ENCODE measurements at places on chromosomes 6 and 20. TPM values are rescaled to one million over a fixed set of nuclear protein-coding genes. Genes with fewer than 3 reads are reported as not detected.
A peak's percentile ranks its signal among the peaks of the same experiment; 100 is the strongest.

ERVFRD-1 gene
- total RNA-seq: 0.12 TPM

OR2B6 gene
- total RNA-seq: not detected

- no peak overlapping the region for H3K27ac ChIP-seq
- no peaks in the 10 kb centered on the region for H3K4me1 ChIP-seq
- no peak overlapping the region for H3K4me3 ChIP-seq
- H3K27me3 ChIP-seq: no peaks in the 10 kb centered on the region
Measured at GRCh38 chr20:5184684-5185083, 57.9 kb downstream of the CDS2 start.

DNA sequence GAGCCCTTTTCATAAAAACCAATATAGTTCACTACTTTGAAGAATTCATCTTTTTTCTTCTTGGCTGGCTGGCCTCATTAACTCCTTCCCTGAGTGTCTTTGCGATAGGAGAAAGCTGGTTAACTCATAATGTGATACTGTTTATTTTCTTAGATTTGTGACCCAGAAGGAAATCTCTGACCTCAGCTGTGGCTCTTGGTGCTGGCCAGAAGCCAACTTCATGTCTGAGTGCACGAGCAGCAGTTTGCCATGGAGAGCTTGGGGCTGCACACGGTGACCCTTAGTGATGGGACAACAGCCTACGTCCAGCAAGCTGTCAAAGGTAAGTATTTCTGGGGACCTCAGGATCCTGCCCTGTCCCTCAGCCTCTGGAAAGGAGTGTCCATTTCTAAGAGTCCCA is 16.7 kb upstream of the DEF6 start:
- no peaks in the 10 kb centered on the region for H3K4me1 ChIP-seq
- no peaks in the 10 kb centered on the region for H3K36me3 ChIP-seq
- H3K27me3 ChIP-seq: no peaks in the 10 kb centered on the region
- no peak overlapping the region for H3K4me3 ChIP-seq
- H3K27ac ChIP-seq: no peak overlapping the region

SLC32A1 gene
- total RNA-seq: not detected

BPIFB4 gene
- total RNA-seq: not detected

DNA sequence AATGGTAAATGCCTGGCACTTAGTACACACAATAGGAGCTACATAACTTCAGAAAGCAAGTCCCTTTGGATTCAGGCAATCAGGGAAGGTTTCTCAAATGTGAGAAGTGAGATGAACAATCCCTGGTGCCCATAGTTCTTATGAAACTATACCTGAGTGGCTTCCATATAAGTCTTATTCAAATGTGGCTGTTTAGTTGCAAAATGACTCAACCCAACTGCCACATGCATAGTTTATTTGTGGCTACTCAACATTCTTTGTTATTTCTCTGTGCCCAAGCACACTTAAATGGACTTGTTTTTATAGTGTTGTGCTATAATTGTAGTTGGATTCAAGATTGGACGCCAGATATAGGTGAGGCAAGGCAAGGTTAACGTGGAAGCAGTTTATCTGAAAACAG is 93.7 kb upstream of the ATXN1 start:
- no peaks in the 10 kb centered on the region for H3K27me3 ChIP-seq
- no peak for DNase-seq
- H3K27ac ChIP-seq: no peak overlapping the region
- no peaks in the 10 kb centered on the region for H3K36me3 ChIP-seq

TFAP2D gene
- not detected for total RNA-seq

- H3K4me1 ChIP-seq: no peaks in the 10 kb centered on the region
- no peak for DNase-seq
- no peak overlapping the region for H3K27ac ChIP-seq
- no peaks in the 10 kb centered on the region for H3K36me3 ChIP-seq
- H3K4me3 ChIP-seq: no peak overlapping the region
Measured at GRCh38 chr6:53369876-53370515, 21.2 kb upstream of the ELOVL5 start.

DNA sequence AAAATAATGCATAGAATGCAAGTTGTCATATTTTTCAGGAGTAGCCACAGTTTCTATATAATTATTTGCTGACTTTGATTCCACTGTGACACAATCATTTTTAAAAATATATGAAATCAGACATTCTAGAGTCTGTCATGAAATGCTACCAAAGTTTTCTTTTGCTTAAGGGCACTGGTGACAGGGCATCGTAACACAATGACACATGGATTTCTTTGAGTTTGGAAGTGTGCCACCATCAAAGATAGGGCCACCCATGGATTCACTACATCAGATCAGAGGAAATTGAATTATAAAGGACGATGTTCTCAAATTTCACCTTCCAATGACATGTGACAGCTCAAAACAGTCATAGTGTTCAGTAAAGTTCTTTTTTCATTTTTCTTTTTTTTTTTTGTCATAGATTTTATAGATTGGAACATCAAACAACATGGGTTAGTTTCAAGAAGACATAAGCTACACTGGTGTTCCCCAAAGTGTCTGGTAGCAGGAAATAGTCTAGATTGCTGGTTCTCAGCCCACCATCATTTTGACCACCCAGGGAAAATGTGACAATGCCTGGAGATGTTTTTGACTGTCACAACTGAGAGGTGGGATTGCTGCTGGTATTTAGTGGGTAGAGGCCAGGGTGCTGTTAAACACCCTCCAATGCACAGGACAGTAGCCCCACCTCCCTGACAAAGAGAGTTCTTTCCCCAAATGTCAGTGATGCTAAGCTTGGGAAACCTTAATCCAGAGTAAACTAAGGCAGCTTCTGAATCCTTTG is 123.8 kb upstream of the DOK5 start:
- no peaks in the 10 kb centered on the region for H3K36me3 ChIP-seq
- no peak for DNase-seq
- no peaks in the 10 kb centered on the region for H3K4me1 ChIP-seq
- H3K27ac ChIP-seq: no peak overlapping the region
- no peak overlapping the region for H3K4me3 ChIP-seq
- H3K27me3 ChIP-seq: no peaks in the 10 kb centered on the region

AFDN gene
- total RNA-seq: 266 TPM

GRCh38 chr6:14046476-14047068 is 71.0 kb upstream of the CD83 start:
- no peak overlapping the region for H3K27ac ChIP-seq
- no peak overlapping the region for H3K4me3 ChIP-seq
- DNase-seq: no peak
- H3K4me1 ChIP-seq: no peaks in the 10 kb centered on the region
- no peaks in the 10 kb centered on the region for H3K36me3 ChIP-seq

GRCh38 chr6:12482386-12483375 is 192.5 kb downstream of the EDN1 start:
- H3K4me1 ChIP-seq: no peaks in the 10 kb centered on the region
- no peaks in the 10 kb centered on the region for H3K36me3 ChIP-seq

RBPJL gene
- total RNA-seq: not detected

DNA sequence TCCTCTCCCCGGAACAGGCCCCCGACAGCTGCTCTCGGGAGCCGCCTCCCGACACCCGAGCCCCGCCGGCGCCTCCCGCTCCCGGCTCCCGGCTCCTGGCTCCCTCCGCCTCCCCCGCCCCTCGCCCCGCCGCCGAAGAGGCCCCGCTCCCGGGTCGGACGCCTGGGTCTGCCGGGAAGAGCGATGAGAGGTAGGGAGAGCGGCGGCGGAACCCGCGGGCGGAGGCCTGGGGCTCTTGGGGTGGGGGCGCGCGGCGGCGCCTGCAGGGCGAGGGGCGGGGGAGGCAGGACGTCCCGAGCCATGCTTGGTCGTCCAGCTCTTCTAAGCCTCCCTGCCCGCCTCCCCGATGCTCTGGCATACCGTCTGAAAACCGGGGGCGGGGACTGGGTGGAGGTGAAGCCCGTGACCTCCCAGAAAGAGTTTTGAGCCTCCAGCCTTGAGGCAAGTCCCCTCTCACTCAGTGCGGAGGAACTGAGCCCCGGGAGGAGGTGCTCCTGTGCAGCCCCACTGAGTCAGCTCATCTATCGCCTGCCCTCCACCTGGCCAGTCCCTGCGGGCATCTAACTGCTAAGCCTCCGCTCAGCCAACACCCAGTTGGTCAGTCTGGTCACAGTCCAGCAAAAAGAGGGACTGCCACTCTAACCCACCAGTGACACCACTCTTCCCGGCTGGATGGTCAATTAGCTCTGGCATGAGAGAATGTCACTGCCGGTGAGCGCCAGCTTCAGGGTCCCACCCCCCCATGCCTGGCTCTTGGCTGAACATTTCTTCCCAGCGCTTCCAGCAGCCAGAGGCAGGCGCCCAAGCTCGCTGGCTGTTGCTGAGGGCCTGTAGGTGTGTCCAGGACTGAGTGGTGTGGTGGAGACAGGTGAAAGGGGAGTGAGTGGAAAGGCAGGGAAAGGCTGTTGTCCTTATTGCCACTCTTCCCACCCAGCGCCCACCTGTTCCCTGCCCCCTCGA is 482 bp downstream of the DDR1 start:
- no peaks in the 10 kb centered on the region for H3K27me3 ChIP-seq
- H3K27ac ChIP-seq: peak overlapping the region; percentile 97
- H3K36me3 ChIP-seq: no peaks in the 10 kb centered on the region
- H3K4me3 ChIP-seq: peak overlapping the region; percentile 82
- peaks cover 16% of the 10 kb centered on the region for H3K4me1 ChIP-seq

OR2H1 gene
- not detected for total RNA-seq

GRCh38 chr6:43243664-43244321 is 512 bp downstream of the TTBK1 start:
- no peak for DNase-seq
- no peak overlapping the region for H3K27ac ChIP-seq
- no peaks in the 10 kb centered on the region for H3K36me3 ChIP-seq
- no peaks in the 10 kb centered on the region for H3K27me3 ChIP-seq
- peaks cover 3% of the 10 kb centered on the region for H3K4me1 ChIP-seq
- no peak overlapping the region for H3K4me3 ChIP-seq

- H3K4me1 ChIP-seq: peaks cover 9% of the 10 kb centered on the region
- no peaks in the 10 kb centered on the region for H3K27me3 ChIP-seq
- H3K27ac ChIP-seq: peak overlapping the region; percentile 64
- no peak overlapping the region for H3K4me3 ChIP-seq
- no peaks in the 10 kb centered on the region for H3K36me3 ChIP-seq
Measured at GRCh38 chr20:25571817-25572216, 13.5 kb downstream of the NINL start.

GRCh38 chr6:151680846-151681432 is 126.5 kb upstream of the ESR1 start:
- peaks cover 7% of the 10 kb centered on the region for H3K4me1 ChIP-seq
- no peak for DNase-seq
- peak overlapping the region; percentile 9 for H3K27ac ChIP-seq
- no peaks in the 10 kb centered on the region for H3K36me3 ChIP-seq
- H3K27me3 ChIP-seq: no peaks in the 10 kb centered on the region
- H3K4me3 ChIP-seq: no peak overlapping the region

DNA sequence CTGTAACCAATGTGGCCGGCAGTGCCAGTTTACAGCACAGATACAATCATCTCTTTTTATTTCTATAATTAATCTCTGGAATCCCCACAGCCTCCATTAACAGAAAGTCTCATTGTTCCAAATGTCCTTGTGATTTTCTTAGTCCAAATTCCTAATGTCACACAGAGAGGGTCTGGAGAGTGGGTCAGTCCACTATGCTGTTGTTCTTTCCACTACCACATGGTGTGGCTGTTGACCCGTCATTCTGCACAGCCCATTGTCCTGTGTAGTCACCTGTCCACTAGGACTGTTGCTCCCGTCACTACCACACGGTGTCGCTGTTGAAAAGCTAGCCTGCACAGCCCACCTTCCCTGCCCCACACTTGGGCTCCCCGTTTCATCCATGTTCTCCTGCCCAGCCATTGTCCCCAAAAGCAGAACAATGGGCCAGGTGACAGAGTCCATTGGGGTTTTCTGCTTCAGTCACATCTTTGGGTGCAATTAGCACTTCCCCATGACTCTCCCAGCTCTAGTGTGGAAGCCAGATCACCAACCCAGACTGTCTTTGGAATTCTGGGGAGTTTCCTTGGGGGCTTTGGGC is 8.6 kb upstream of the LBP start:
- H3K36me3 ChIP-seq: no peaks in the 10 kb centered on the region
- H3K27me3 ChIP-seq: no peaks in the 10 kb centered on the region
- H3K27ac ChIP-seq: no peak overlapping the region

- DNase-seq: no peak
- H3K36me3 ChIP-seq: no peaks in the 10 kb centered on the region
- H3K4me1 ChIP-seq: no peaks in the 10 kb centered on the region
- H3K27me3 ChIP-seq: no peaks in the 10 kb centered on the region
Measured at GRCh38 chr6:106963544-106963943, 11.0 kb downstream of the CD24 start.

UNC93A gene
- total RNA-seq: 0.92 TPM

LAMP5 gene
- 14.8 TPM for total RNA-seq

GRCh38 chr6:116764629-116764960 is 924 bp downstream of the FAM162B start:
- no peaks in the 10 kb centered on the region for H3K27me3 ChIP-seq
- H3K27ac ChIP-seq: no peak overlapping the region
- peaks cover 9% of the 10 kb centered on the region for H3K4me1 ChIP-seq
- peak; percentile 23 for DNase-seq

DNA sequence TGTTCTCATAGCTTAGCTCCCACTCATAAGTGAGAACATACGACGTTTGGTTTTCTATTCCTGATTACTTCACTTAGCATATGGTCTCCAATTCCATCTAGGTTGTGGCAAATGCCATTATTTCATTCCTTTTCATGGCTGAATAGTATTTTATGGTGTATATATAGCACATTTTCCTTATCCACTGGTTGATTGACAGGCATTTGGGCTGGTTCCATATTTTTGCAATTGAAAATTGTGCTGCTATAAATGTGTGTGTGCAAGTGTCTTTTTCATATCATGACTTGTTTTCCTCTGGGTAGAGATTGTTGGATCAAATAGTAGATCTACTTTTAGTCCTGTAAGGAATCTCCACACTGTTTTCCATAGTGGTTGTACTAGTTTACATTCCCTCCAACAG is 133.0 kb upstream of the TAB2 start:
- no peak overlapping the region for H3K4me3 ChIP-seq
- no peaks in the 10 kb centered on the region for H3K27me3 ChIP-seq
- no peaks in the 10 kb centered on the region for H3K36me3 ChIP-seq

DNA sequence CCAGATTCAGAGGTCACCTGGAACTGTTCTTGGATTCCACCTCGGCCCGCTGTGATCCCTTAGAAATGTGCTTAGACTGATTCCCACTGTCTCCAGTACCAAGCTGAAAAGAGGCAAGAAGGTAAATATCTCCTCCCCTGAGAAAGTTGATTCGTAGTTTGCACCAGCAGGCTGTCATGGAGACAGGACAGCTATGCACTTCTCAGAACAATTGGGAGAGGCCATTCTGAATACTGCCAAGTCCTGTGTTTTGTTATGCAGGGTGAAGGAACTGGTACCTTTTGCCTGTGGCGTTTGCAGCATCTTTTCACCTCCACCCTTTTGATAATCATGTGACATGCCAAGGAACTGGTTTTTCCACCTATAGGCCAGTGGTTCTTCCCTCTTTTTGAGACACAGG is 58.2 kb upstream of the RNGTT start:
- H3K4me1 ChIP-seq: peaks cover 7% of the 10 kb centered on the region
- no peaks in the 10 kb centered on the region for H3K36me3 ChIP-seq
- H3K27me3 ChIP-seq: no peaks in the 10 kb centered on the region
- DNase-seq: no peak

DNA sequence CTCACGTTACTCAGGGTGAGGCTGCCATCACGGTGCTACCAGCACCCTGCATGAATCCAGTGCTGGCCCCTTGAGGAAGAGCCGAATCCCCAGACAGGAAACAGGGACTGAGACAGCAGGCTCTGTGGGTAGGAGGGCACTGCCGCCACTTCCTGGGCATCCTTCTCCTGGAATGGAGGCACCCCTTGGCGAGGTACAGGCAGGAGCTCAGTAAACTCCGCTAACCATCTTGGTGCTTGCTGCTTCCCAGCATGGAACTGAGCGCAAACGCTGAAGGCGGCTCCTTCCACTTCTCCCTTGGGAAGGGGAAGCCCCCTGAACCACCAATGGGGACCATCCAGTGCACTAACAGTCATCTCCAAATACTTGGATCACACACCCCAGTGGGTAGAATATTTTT is 13.5 kb upstream of the CCDC167 start:
- no peak overlapping the region for H3K27ac ChIP-seq
- no peak overlapping the region for H3K4me3 ChIP-seq
- no peaks in the 10 kb centered on the region for H3K27me3 ChIP-seq
- H3K36me3 ChIP-seq: no peaks in the 10 kb centered on the region

SUMO4 gene
- 3.9 TPM for total RNA-seq

TMEM200A gene
- total RNA-seq: 16.9 TPM

CCM2L gene
- total RNA-seq: 9.5 TPM
